ENCODE measurements at places on chromosomes 7 and 10.

DNA sequence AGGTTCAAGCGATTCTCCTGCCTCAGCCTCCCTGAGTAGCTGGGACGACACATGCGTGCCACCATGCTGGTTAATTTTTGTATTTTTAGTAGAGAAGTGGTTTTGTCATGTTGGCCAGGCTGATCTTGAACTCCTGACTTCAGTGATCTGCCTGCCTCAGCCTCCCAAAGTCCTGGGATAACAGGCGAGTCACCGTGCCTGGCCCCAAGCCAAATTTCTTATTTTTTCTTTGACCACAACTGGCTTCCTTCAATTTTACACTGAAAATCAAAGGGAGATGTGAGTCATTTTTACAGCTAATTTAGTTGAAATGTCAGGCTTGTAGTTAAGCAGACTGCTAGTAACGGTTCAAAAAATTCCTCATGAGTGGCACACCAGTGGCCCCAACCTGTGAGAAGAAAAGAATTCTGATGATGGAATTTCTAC is 7.8 kb downstream of the RNF216 start:
- no peak for DNase-seq

- no peak for DNase-seq
Measured at GRCh38 chr7:141500608-141501007, 50.6 kb upstream of the AGK start.

GRCh38 chr7:36726311-36726710 is 2.0 kb upstream of the AOAH start:
- no peak for DNase-seq

DNA sequence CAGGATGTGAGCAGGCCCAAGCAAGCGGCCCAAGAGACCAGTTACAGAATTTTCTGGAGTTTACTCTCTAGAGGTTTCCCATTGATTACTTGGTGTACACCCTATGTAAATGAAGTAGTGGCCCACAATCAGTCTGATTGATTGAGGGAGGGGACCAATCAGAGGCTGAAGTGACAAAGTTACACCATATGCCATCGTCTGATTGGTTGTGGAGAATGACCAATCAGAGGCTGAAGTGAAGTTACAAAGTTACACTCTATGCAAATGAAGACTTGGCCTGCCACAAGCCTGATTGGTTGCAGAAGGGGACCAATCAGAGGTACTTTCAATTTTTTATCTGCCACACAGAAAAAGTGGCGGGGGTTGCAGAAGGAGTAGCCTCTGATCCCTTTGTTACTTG is 83.7 kb downstream of the KIF20B start:
- DNase-seq: no peak

DNA sequence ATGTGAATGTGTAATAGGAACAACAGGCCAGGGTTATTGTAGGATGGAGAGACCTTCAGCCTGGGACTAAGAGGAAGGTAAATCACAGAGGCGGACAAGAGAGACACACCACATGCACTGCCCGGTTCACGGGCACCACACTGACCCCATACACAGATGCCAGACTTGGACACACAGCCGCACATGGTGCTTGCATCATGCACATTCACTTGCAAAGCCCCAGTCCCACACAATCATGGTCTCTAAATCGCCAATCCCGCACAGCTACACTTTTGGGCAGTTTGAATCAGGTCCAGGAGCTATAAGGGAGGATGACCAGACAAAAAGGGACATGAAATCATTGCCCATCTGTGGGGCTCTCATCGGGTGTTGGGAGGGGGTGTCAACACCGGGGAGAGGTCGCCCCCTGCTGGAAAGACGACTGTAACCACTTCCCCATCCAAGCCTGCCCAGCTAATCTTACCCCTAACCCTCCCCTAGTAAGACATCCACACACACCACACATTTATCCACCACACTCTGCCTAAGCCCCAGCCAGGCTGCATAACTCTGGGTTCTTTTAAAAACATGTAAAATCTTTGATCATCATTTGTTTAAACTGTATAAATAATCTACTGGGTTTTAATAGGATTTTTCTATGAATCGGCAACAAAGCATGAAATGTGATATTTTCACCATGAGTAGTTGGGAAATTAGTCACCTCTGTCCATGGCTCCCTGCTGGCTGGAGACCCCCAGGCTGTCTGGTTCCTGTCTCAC is 40.5 kb upstream of the SLF2 start:
- DNase-seq: no peak
